ENCODE measurements at places on chromosomes 5 and 9. TPM values are rescaled to one million over a fixed set of nuclear protein-coding genes. Genes with fewer than 3 reads are reported as not detected.
A peak's percentile ranks its signal among the peaks of the same experiment; 100 is the strongest.

Gene GRM6
- not detected for total RNA-seq

Gene IL5
- total RNA-seq: not detected

Gene MCIDAS
- not detected for total RNA-seq

Gene ROR2
- total RNA-seq: 24.7 TPM

Gene ZNF608
- total RNA-seq: 28.5 TPM

Gene TTC39B
- total RNA-seq: 19.3 TPM

Gene MAMDC4
- total RNA-seq: 7.9 TPM

DNA sequence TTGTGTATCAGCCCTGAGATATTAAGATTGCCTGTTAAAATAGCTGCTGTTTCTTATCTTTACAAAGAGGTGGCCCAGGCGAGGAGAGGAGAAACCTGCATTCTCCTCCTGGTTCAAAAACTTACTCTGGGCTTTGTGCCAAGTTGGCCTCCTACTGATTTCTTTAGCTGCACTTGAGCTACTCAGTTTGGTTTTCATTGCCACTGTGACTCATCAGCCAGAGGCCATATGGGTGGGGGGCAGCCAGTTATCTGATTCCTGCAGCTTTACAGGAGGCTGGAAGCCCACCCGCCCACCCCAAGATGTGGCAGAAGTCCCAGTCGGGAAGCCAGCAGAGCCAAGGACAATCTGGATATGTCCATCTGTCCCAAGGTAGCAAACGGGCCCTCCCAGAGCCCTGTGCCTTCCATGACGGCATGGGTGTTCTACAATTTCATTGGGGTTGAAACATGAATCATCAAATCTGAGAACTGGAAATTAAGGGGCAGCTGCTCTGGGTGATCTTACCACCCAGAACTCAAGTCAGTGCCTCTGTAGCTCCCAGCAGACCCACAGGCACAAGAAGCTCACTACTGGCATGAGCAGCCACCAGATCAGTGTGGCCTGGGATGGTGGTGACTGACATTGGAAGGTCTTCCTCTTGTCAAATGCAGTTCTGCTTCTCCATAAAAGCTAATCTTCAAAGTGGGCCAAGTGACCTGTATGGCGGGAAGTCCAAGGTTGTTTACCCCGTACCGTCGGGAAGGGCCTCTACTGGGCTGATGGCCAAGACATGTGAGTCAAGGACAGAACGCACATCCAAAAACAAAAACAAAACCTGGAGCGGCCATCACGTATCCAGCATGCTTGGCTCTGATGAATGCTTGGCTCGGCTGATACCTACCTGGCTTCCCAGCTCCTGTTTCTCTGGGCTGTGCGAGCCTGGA lies 15.6 kb downstream of the FCN2 start:
- DNase-seq: peak; percentile 62

- no peak for DNase-seq
Observed at GRCh38 chr5:77360381-77360780, 131.7 kb downstream of the WDR41 start.

DNA sequence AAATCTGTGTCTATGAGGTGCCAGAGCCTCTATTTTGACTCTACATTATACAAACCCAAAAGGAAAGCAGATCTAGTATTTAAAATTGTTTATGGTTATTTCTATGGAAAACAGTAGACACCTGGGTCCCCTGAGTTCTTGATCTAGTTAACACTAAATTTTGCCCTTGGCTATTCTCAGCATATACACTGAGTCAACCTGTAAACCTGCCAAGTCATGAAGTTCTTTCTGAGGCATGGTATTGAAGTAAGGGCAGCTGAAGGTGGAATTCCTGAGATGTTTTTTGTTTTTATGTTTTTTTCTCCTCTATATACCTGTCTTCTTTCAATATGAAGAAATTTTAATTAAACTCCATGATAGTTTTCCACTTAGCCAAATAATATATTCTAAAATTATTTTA lies 120.2 kb downstream of the PDE4D start:
- DNase-seq: no peak

GRCh38 chr5:71782393-71782770 lies 63.3 kb downstream of the CARTPT start:
- no peak for DNase-seq

DNA sequence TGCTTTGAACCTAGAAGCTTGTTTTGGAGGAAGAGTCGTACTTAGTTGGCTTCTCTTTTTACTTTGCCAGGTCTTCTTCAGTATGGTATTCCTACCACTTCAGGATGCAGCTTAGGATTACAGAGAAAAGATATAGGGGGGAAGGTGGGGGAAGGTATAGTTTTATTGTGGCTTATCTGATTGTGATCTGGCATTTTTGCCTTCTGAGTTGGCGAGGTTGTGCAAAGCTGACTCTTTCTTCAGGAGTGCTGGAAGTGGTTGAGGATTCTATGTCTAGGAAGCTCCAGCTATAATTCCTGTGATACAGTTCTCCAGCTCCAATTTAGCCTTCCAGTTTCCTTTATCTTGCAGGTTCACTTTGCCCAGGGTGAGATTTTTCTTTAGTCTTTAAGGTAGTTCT lies 7.0 kb downstream of the CDC42SE2 start:
- DNase-seq: no peak

DNA sequence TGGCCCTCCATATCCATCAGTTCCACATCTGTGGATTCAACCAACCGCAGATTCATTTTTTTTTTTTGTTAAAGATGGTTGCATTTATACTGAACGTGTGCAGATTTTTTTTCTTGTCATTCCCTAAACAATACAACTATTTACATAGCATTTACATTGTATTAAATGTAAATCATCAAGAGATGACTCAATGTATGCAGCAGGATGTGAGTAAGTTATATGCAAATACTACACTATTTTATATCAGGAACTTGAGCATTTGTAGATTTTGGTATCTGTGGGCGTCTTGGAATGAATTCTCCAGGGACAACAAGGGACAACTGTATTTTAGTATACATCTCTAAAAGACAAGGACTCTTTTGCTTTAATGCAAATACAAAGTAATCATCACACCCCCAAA lies 299.2 kb upstream of the ZNF608 start:
- DNase-seq: no peak

GRCh38 chr9:3436629-3437420 lies 89.0 kb downstream of the RFX3 start:
- DNase-seq: no peak

DNA sequence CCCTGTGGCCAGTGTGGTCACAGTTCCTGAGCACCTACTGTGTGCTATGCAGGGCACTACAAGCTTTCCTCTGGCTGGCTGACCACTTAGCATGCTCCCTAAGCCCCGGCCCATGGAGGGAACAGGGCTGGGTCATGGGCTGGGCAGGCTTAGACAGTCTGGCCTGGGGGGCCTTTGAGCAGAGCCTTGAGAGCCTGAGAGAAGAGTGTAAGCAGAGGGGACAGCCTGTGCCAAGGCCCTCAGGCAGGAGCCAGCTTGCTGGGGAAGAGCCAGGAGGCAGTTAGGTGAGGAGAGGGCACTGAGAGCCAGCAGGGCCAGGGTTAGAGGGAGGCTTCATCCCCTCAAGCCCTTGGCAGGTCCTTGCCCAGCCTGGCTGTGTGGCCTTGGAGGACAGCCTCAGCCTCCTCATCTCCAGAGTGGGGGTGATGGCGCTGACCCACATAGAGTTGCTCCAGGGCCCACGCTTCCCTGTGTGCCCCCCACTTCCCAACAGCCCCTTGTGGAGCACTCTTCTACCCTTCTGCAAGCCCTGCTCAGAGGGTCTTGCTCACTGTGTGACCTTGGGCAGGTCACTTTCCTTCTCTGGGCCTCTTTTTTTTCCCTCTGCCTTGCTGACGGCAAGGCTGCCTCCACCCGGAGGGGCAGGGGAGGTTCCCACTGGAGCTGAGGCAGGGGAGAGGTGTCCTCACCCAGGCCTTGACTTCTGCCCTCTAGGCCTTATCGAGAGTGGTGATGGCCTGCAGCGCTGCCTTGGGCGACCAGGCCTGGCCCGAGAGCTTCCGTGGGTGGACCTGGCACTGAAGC lies 107.1 kb downstream of the PHF2 start:
- DNase-seq: no peak

- DNase-seq: peak; percentile 76
Observed at GRCh38 chr5:134446938-134447337, 35.3 kb upstream of the CDKN2AIPNL start.

- peak; percentile 69 for DNase-seq
Observed at GRCh38 chr9:34559624-34560455, 29.7 kb downstream of the CNTFR start.

DNA sequence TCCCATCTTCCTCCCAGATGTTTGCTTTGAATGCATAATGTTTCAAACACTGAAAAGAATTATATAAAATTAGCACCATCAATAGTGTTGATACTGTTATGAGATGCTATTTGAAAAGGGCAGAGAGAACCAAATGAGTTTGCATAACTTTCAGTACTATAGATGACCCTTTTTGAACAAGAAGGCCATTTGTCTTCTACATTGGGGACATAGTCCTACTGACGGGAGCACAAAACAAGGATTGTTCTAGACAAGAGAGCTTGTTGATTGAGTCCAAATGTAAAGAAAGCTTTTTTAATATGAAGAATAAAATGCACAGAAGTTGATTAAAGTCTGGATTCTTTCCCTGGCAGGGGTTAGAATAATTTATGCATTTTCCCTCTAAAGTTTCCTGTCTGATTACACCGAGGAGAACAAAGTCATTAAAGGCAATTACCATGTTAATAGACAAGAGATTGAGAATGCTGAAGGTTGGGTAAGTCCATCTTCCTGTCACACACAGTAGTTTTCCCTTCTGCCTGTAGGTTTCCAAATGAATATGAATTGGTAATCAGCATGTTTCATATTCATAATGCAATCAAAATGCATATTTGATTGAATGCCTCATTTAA lies 32.8 kb upstream of the ADCY2 start:
- no peak for DNase-seq

DNA sequence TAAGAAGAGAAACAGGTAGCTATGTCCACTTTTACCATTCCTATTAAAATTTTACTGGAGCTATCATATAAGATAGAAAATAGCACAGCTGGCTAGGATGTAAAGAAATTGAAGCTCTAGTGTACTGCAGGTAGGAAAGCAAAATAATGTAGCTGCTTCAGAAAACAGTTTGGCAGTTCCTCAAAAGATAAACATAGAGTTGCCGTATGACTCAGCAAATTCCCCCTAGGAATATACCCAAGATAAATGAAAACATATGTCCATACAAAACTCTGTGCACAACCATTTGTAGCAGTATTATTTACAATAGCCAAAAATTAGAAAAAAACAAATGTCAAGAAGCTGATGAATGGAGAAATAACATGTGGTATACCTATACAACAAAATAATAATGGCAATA lies 64.6 kb upstream of the SHISAL2B start:
- DNase-seq: no peak

GRCh38 chr9:130327070-130327780 lies 61.7 kb downstream of the HMCN2 start:
- DNase-seq: no peak

- DNase-seq: no peak
Observed at GRCh38 chr5:116453988-116454411, 120.6 kb downstream of the SEMA6A start.

DNA sequence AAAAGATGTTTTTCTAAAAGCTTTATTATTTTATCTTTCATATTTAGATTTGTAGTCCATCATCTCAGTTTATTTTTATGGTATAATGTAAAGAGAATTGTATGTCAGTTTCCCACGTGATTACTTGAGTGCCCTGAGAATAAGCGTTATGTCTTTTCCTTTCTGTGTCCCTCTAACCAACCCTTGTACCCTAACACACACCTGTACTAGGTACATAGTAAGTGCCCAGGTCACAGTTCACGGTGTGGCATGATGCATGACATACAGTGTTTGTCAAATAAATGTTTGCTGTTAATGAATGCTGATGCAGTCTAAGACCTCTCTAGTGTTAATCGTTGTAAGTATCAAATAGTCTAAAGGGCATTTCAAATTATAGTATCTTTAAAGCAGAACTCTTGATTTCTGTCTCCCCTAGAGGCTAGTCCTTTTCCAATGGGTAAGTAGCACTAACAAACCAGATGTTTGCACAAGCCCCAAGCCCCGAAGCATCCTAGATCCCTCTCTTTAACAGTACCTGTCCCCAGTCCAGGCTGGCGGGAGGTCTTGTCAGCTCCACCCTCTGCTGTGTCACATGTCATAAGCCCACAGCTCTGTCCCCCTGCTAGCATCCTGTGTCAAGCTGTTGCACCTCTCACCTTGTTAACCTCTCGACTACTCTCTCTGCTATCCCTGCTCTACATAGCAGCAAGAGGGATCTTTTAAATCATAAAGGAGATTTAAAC lies 23.7 kb downstream of the NUP214 start:
- DNase-seq: no peak

DNA sequence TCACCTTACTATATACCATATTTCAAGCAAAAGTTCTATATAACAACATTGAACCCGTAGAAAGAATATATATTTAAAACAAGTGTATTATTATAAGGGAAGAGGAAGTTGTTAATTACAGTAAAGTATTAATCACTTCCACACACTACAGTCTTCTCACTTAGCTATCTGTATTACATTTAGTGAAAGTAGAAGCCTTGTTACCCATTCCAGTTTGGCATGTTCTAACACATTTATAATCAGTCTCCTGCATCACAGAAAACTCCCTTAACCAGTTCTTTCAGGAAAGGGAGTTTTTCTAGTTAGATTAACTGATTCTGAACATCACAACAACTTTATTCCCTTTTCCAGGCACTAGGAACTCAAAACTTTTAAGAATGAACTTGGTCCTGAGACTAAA lies 6.9 kb downstream of the RAB14 start:
- no peak for DNase-seq

GRCh38 chr9:128636024-128636390 lies 20.6 kb downstream of the DYNC2I2 start:
- DNase-seq: peak; percentile 77

GRCh38 chr9:3458806-3459475 lies 66.9 kb downstream of the RFX3 start:
- DNase-seq: no peak

- DNase-seq: no peak
Observed at GRCh38 chr5:176161431-176161830, 76.8 kb upstream of the SIMC1 start.

GRCh38 chr5:157597277-157597676 lies 21.7 kb upstream of the ADAM19 start:
- no peak for DNase-seq

DNA sequence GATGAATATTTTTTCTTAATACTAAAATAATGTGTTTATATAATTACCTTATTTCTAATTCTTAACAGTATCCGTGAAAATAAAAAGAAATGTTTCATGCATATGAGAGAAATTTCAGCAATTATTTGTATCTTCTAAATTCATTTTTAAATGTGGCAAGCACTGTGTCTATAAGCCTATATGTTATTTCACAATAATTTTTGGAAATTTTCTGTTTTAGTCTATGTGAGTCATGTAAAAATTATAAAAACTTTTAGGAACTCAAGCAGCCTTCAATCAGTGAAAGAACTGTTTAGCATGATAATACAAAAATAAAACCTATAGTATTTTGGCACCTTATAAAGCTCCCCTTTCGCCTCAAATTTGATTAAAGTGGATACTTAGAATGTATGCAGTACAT lies 96.8 kb downstream of the ZCCHC7 start:
- DNase-seq: no peak

- DNase-seq: no peak
Observed at GRCh38 chr5:178208540-178209227, 4.4 kb downstream of the HNRNPAB start.

DNA sequence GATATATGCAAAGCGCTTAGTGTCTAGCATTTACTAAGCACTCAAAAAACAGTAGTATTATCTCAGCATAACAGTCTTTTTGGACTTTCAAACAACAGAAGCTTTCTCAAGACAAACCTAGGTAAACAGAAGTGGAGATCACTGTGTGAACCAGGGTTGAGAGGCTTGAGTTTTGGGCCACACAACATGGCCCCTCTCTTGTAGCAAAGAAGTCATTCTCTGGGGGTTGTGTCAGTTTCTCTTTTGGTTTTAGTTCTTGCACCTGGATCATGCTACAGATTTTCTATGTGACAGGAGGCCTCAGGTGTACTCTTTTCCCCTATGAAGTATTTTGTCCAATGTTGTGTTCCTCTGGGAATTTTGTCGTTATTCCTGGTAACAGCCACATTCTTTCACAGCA lies 30.0 kb downstream of the INSYN2B start:
- no peak for DNase-seq

Data from hepatocyte (in vitro differentiated cells).